ENCODE measurements at places on chromosomes 11 and 22.

GRCh38 chr11:118929501-118930093 is 3.9 kb upstream of the BCL9L start:
- DNase-seq = no peak

DNA sequence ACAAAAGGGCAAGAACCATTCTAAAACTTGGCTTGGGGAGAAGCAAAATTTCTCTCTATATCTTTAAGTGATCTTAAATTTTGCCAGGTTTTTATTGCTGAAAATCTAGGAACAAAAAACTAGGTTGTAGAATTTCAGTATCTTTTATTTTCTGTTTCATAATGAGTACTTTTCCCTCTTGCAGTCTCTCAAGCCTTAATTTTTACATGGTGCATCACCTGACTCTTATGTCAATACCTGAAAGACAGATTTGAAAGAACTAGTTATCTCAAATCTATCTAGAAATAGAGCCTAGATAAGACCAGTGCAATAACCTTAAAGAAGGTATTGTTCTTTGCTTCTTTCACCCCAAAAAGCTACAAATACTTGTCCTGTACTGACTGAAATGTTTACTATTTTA is 122.1 kb downstream of the TRIM44 start:
- no peak for DNase-seq

DNA sequence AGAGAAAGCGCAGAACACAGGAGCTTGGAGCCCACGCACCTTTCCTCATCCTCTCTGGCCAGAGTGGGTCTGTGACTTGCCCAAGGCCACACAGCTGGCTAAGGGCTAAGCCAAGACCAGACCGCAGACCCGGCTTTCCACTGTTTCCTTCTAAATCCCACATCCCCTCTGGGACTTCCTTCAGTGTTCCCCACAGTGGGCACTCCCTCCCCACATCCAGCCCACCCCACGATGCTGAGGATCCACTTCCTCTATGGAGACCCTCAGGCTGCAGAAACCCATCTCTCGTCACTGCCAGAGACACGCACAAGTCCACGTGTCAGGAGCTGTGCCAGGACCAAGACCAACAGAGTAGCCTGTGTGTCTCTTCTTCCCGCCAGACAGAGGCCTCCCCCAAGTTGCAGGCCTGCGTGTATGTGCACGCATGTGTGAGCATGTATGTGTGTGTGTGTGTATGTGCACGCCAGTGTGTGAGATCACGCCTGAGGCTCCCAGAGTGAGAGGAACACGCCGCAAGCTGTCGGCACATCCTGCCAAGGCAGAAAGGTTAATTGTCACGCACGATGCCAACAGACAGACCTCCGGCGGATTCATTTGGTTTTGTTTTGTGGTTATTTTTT is 21.6 kb downstream of the PDGFB start:
- DNase-seq = no peak

DNA sequence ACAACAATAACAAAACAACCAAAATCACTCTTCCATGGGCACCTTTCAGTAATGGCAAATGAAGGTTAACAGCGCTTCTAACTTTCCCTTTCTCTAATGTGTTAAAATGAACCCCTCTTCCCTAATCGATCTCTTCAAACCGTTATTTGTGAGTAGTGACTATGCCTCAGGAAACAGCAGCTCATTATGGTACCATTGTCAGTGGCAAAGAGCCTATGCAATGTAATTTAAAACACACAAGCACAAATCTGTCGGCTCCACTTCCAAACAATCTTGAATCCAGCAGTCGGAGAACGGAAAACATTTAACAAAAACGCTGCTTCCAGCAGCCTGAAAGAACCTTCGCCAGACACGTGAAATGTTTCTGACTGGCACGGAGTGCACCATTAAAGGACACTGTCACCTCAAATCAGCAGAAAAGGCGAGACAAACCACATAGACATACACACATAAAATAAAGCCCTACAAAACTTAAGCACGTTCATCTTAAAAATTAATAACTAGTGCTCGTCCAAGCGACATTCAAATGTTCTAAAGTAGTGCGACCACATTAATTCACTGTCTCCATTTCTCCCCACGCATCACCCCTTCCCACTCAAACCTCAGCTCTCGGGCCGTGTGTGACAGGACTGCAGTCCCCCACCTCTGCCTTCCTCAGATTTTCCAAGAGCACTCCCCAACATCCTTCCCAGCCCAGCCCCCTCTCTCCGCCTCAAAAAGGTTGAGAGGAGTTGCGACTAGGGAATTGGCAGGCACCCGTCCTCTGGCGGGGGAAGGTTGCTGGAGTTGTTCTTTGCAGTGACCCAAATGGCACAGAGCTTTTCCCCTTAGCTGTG is 748 bp downstream of the RAB30 start:
- DNase-seq = no peak

- DNase-seq = no peak
These were observed 339.3 kb upstream of the SYN3 start for GRCh38 chr22:33397381-33397907.

DNA sequence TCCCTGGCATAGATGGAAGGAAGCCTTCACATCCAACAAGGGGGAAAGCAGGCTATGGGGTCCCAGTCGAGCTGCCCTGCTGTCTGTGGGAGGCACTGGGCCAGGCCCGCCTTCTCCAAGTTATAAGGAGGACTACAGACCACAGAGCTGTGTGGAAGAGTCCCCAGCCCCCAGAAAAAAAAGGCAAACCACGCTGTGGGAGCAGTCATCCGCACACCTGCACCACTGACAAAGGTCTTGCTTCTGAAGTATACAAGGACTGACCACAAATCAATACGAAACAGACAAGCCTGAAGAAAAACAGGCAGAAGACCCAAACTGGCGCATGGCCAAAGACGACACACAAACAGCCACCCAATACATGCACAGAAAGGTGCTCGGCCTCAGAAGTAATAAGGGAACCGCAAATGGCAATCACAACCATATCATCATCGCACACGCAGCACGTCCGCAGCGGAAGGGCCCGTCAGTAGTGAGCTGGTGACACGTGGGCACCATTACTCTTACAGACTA is 384.1 kb downstream of the CTTN start:
- no peak for DNase-seq

DNA sequence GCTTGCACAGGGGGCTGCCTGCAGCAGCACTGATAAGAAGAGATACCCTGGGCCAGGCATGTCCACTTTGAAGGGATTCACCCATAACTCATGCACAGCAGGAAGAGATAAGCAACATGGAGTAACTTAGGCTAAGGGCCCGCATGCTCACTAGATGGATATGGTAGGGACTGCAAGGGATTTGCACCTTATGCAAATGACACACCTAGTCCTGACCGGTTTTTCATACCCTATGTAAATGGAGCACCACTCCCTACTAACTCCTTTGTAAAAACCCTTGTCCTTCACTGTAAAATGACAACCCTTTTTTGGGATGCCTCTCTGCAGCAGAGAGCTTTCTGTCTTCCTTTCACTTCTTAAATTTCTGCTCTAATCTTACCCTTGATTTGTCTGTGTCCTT is 658.9 kb upstream of the CCDC179 start:
- no peak for DNase-seq

DNA sequence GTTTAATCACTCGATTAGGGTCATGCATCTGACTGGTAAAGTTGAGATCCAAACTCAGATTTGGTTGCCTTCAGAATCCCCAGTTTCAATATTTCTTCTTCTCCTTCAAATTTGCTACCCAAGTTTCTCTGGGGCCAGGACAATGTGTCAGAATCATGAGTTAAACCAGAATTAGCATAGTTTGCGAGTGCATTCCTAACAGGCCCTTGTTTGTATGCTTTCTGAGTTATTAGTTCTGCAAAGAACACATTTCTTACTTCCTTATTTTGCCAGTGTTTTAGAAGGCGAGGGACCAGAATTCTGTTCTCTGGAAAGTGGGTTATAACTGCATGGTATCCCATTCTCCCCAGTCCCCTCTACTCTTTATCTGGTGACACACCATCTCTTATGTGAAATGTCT is 112.0 kb downstream of the ARL14EP start:
- no peak for DNase-seq

DNA sequence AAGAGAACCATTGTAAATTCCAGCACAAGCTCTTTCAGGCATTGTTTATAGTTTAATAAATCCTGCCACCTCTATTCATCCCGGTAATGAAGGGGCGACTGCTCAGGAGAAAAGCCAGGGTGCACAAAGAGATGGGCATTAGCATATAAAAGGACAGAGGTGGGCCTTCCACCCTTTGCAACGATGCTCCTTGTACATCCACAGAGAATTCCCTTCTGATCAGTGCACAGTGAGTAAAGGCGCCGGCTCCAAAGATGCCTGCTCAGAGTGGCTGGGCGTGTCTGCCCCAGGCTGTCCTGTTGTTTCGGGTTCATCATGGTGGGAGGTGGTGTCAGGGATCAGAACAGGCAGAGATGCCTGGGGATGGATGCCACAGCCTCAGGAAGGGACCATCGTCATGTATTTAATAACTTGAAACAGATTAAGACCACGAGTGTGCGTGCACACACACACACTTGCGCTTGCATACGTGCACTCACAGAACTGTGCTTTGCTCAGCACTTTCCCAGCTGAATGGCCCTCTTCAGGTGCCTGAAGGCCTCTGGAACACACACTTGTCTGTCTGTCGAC is 305.0 kb downstream of the TBC1D22A start:
- no peak for DNase-seq

DNA sequence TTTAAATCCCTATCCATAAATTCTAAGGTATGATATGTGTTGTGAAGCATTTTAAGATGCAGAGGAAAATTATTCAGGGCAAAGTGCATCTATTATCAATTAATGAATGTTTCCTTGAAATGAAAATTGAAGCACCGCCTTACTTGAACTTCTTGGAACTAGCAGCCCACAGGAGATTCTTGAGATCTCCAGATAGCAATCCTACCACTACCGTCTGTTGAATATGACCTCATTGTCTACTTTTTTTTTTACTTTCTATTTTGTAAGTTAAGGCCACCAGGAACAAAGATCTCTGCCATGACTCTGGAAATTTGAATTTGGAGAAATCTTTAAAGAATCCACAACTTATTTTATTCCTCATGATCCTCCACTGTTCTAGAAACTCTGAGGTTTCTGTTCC is 808.7 kb downstream of the KCNA4 start:
- DNase-seq = no peak

- DNase-seq = no peak
These were observed 6.8 kb upstream of the POLR3H start for GRCh38 chr22:41550952-41551491.

- no peak for DNase-seq
These were observed 6.6 kb downstream of the APOL4 start for GRCh38 chr22:36194971-36195370.

DNA sequence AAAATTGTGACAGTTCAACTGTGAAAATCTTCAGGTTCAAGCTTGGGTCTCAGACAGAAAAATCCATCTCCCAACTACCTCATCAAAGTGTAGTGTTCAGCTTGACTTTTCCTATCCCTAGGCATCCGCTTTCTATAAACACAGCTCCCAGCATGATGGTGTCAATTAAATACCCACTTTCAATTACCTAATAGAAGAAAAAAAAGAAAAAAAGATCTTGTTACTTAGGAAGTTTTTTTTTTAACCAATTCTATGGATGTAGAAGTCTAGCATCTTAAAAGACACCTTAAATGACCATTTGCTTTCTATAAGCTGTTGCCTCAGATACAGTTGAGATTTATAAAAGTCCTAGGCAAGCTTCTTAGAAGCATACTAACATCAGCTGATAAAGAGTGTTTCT is 244.1 kb upstream of the MTNR1B start:
- no peak for DNase-seq

DNA sequence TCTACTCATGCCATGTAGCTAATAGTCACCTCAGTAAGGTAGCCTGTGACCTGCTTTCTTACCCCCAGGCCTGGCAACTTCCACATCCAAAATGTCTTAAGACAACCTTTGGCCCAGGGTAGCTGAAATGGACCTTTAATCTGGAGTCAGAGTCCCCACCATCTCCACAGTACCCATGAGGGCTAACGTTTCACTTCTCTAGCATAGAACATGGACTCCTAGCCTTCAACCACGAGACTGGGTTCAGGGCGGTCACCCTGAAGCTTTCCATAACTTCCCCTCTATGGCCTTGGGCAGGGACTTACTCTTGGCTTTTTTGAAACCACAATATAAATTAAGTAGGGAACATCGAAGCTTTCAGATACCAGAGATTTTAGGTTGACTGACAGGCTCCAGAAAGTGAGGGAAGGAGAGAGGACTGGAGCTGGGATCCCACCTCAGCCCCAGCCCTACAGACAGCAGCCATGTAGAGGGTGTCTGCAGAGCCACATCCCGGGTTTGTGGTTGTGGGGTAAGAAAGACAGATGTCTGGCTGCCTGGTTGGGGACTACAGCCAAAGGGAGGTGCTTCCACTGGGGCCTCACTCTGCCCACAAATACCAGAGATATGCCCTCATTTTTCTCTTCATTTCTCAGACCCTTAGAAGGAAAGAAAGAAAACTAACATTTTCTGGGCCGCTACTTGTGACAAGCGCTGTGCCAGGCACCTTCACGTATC is 2.6 kb downstream of the TBC1D10A start:
- DNase-seq = no peak

- no peak for DNase-seq
These were observed 37.9 kb downstream of the KCNQ1 start for GRCh38 chr11:2482745-2483144.

GRCh38 chr22:49996518-49997250 is 15.9 kb downstream of the IL17REL start:
- DNase-seq = no peak

DNA sequence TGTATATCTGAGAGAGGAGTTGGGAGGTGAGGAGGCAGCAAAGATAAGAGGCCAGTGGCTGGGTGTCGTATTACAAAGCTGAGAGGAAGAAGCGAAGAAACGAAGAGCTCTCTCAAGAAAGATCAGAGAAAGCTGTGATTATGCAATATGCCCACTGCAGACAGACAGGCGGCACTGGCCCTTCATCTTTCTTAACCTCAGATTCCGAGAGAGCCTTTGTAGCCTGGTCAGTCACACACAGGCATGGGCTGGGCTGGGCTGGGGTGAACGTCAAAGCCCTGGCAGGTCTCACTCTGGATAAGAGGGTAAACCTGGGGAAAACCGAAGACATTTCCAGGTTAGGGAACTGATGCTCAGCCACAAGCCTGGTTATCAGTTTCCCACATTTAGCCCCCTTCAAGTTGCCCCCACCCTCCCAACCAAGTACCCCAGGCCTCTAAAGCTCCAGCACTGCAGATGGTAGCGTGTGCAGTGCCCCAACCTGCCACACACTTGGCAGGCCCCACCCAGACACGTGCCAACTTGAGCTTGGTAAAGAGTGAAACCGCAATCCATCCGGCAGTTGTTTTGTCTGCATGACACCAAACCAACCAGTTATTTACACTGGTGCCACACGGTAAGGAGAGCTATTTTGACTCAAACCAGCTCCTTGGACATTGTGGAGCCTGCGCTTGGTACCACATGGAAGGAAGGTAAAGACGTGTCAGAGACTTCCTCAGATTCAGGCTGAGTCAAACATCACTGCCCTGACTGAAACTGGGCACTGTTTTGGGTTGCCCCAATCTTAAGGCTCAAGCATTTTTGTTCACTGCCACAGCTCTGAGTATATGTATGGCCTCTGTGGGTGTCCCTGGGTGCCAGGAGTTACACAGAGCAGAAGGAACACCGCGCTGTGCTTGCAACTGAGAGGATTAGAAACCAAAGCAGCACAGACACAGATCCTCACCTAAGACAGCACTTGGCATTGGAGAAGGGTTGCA is 135.9 kb downstream of the FDX1 start:
- DNase-seq = no peak

- no peak for DNase-seq
These were observed 15.3 kb upstream of the RASL10A start for GRCh38 chr22:29330753-29331152.

Measured in activated CD8-positive, alpha-beta memory T cell treated with anti-CD3 and anti-CD28 coated beads for 4 hours (primary cell).